NCI-H510A (cell line): ENCODE measurements at places on chromosomes 16 and 17.

DNA sequence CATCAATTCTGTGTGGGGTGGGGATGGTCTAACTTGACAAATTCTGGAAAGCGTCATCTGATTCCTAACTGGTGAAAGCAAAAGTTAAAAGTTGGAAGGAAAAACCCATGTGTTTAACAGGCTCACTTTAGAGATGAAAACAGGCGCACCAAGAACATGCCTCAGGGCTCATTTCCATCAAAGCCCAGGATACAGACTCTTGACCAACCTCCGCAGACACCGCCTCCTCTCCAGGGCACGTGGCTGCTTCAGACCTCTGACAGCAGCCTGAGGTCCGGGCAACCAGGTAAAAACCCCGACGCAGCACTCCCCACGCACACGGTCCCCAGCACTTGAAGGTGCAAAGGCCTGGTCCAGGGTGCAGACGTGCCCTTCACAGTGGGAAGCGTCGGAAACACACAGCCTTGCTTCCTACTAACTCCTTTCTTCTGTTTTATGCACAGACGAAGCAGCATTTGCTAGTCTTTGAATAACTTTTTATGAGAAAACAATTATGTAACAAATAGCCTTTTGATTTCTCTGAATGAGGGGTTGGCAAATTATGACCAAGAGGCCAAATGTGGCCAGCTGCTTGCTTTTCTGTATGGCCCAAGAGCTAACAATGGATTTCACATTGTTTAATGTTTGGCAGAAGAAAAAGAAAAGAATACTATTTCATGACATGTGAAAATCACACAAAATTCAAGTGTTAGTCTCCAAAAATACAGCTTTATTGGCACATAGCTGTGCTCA, 44.2 kb upstream of the TRAP1 start:
- no peak for DNase-seq

- no peak for DNase-seq
These were observed 5.0 kb upstream of the CCL8 start for GRCh38 chr17:34314279-34314678.

DNA sequence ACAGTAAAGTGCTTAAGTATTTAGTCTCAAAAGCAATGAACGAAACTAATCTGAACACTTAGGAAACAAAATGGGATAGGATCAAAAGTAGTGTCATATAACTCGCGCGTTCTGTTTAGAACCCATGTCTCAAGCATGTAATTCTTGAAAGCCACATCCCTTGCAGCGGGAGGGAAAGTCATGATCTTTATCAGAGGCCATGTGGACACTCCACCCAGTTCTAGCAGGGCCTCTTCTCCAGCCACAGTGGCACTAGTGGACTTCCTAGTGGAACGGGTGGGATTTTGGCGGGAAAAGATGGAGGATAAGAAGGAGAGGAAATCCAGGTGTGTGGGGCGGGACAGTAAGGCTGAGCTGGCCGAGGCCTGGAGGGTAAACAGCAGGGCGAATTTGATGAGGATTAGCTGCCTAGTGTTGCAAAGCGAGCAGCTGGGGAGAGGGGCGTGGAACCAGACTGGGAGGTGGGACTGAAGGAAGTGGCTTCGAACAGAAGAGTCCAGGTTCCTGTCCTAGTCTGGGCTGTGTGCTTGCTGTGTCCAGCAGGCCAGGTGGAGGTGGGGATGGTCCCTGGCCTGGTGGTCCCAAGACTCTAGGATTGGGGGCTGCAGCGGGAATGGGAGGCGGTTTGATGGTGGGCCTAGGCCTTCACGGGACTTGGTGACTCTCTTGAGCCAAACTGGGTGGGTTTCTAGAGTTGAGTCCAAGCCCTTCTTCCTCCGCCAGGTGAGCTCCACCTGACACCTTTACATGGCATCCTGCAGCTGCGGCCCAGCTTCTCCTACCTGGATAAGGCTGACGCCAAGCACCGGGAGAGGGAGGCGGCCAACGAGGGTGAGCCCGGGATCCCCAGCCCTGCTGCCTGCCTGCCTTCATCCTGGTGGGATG, 15.9 kb downstream of the POLR3E start:
- DNase-seq, result no peak

DNA sequence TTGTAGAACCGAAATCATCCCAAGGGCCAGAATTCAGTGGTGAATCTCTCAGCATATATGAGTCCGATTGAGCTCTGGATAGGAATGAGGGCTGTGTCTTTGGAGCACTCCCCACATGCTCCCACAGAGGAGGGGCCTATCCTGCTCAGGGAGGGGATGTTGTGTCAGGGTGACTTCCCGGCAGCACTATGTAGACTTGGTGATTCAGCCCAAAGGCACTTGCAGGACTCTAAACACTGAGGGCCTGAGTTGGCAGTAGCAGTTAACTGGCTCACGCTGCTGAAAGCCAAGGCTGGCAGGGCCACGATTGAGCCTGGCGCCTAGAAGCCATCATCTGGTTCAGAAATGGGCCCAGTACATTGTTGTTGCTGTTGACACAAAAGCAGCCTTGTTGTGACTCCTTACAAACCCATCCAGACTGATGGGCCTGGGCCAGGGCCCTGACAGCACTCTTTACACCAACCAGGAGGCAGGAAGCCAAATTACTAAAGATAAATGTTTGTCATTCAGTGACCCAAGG, 31.9 kb downstream of the NMT1 start:
- DNase-seq, result no peak

DNA sequence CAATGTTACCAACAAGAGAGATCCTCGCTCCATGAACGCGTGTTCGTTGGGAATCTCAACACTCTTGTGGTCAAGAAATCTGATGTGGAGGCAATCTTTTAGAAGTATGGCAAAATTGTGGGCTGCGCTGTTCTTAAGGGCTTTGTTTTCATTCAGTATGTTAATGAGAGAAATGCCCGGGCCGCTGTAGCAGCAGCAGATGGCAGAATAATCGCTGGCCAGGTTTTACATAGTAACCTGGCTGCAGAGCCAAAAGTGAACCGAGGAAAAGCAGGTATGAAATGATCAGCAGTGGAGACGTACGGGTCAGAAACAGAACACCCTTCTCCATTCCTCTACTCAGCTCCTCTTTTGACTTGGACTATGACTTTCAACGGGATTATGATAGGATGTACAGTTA, 13.3 kb downstream of the SOCS1 start:
- no peak for DNase-seq

DNA sequence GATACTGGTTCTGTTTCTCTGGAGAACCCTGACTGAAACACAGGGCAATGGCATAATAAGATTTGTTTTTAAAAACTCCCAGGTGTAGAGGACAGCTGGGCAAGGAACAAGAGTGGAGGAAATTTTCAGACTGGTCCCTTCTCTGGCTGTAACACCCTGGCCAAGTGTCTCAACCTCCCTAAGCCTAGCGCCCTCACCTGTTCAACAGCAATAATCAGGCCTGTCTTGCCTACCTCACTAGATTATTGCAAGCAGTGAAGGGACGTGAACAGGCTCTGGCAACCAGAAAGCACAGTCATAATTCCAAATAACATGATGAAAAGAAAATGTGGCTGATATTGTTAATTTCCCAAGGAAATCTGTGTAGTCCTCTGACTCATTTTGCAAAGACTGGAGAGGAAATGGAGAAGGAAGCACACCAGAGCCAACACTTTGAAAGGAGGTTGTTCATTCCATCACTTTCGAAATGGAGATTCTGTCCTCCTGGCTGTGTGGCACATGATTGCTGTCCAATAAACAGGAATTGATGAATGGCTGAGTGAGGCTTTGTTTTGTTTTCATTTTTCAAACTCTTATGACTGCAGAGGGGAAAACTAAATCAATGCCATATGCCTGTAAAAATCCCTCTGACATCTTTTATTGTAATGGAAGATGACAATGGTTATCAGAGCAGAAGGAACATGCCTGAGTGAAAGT, 87.5 kb upstream of the HLF start:
- no peak for DNase-seq

- no peak for DNase-seq
These were observed 36.4 kb downstream of the FOXL1 start for GRCh38 chr16:86614699-86615098.

DNA sequence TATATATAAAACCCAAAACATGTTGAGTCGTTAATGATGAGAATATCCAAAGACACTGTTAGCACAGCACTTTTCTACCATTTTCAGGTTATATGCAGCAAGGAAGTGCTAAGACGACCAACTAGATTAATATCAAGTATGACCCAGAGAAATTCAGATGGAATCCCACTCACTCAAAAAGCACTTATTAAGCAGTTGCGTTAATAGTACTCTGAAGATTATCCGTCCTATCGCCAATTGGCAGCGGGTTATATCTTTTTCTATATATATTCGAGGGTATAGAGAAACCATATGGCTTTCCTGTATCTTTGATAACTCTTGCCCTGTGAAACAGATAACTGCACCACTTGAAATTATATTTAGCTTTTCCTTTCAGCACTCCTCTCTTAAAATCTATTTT, 1.1 kb downstream of the CRLF3 start:
- no peak for DNase-seq

DNA sequence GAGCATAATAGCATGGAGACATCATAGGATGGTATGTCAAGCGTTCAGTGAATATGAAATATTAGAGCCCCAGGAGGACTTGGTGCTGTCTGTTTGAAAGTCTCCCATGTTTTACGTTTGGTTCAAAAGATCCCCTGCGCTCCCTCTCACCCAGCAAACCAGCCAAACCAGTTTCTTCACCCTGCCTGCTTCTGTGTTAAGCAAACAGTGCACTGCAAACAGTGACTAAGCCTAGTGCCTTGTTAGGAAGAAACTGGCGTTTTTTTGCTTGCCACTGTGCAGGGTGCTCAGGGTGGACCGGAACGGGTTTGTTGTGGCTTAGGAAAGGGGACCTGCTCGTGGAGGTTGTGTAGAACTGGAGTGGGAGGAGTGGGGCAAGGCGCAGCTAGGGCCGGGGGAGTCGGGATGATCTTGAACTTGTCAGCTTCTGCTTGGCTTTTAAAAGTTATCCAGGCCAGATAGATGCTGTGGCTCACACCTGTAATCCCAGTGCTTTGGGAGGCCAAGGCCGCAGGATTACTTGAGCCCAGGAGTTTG, 7.7 kb downstream of the CDH1 start:
- DNase-seq, result peak; percentile 89

GRCh38 chr16:11095935-11096334, 151.6 kb downstream of the CLEC16A start:
- DNase-seq, result no peak

DNA sequence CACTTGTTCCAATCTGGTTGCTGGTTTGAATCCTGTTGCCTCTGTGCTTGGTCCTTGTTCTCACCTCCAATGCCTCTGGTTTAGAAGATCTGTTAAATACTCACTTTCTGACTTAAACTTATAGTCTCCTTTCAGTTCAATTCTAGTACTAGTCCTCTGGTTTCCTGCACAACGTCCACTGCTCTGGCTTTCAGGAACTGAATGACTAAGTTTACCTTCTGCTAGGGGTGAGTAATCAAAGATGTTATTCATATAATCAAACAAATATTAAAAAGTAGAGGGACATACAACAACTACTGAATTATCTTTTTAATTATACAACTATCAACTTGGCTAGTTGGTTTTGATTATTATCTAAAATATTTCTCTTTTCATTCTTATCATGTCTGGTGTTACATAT, 496.4 kb upstream of the TOM1L1 start:
- DNase-seq, result no peak

DNA sequence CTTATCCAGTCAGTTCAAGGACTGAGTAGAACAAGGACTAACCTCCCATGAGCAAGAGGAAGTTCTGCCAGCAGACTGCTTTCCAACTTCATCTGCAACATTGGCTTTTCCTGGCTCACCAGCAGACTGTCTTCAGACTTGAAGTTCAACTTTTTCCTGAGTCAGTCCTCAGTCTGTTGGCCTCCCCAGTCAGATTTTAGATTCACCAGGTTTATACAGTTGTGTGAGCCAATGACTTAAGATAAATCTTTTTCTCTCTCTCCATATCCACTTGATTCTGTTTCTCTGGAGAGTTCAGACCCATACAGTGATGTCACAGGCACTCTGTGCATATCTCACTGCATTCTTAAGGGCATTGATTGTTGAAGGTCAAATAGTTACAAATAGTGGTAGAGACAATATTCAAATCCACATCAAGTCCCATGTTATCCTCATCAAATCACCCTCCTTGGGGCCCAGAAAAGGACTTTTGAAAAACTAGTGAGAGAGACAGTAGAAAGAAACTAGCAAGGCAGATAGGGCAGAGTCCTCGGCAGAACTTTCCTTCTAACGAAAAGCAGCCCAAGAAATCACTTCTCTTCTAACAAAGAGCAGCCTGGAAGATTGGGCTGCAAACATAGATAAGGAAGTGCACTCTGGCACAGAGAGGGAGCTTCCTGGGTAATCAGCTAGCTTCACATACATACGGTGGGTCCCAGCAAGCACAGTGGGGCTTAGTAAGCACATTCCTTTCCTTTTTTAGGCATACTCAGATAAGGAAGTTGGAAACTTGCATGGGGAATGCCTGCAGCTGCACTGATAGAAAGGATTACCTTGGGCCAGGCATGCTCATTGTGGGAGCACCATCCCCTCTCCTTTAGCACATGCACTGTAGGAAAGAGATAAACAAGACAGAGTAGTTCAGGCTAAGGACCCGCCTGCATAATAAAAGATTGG, 132.3 kb upstream of the FAM20A start:
- no peak for DNase-seq
